ENCODE measurements at places on chromosomes 2 and 18.

DNA sequence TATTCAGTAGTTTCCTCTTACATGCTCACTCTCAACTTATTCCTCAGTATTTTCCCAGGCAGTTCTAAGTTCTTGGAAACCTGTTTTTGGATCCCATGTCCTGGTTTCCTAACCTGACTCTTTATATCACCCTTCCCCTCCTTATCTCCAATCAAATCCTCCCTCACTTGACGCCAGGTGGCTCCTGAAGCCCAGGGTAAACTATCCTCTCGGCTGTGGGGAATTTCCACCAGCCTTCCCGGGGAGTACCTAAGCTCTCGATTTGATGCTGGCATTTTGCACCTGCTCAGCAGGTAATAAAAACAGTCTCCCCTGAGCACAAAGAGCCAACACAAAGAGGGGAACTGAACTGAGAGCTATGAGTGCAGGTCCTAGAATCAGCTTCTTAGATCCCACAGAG is 538.0 kb downstream of the SLC4A3 start:
- DNase-seq, result no peak

DNA sequence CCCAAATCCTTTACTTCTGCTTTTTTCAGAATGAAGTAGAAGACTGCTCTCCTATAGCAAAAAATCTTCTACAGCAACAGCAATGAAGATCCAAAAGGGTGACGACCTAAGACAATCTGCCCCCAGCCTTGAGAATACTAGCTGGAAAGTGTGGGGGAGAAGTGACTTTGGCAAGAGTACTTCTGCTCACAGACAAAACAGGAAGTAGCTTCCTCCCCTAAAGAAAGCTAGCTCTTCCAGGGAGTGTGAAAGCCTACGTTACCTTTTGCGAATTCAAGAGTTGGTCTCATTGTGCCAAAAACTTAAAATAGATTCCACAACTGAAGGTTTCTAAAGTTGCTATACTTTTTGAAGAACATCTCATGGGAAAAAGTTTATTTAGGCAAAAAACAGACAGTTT is 1069.2 kb upstream of the CHAC2 start:
- DNase-seq, result no peak

GRCh38 chr18:70720607-70721006 is 431.8 kb downstream of the SOCS6 start:
- no peak for DNase-seq

DNA sequence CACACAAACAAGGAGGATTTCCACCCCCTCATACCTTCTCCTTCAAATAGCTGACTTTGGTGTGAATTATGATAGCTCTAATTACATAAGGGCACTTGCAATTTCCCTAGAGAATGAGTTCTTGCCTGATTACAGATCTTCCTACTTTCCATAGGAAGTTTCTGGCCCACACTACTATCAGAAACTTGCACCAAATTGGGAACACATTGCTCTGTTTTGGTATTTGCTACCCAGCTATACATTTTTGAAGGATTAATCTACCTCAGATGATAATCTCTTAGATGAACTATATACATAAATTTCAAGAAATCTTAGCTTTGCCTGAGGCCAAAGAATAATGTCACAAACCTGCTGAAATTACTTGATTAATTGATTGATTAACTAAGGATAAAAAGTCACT is 4.9 kb downstream of the DCC start:
- no peak for DNase-seq

DNA sequence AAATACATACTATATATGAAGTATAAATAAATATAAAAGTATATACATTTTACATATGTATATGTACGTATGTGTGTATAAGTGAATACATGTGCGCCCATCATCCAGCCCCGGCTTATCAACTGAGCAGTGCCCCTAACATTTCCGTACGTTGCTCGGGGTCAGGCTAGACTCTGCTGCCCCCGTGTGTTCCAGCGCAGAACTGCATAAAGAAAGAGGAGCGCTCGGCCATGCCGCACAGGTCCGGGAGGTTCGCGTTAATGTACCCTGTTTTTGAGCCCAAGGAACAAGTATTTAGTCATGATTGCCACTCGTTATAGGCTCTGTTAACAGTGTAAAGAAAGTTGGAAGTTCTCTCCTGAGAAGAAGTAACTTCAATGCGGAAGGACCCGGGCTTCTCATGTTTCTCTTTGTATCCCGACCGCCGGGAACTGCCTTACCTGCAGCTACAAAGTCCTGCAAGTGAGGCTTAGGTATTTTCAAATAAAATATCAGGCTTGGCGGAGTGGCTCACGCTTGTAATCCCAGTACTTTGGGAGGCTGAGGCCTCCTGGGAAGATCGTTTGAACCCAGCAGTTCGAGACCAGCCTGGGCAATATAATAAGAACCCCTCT is 55.7 kb downstream of the CD8B2 start:
- DNase-seq, result peak; percentile 39

DNA sequence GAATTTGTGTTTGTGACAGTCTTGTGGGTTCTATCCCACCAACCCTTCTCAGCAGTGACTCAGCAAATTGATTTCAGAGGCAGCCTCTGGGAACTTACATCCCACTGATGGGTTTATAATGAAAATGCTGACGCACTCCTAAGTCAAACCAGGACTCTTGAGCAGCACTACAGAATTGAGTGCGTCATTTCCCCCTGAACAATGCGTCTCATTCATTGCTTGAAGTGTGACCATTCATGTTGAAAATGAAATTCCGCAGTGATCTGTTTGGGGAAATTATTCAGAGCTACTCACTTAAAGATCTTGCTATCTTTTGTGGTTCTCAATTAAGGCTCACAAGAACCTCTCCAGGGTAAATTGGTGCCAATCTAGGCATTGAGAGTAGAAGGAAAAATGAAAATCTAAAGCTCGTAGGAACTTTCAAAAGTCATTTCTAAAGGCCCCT is 417.7 kb upstream of the SLC14A2 start:
- no peak for DNase-seq

GRCh38 chr18:72910045-72910444 is 42.3 kb upstream of the NETO1 start:
- DNase-seq, result no peak

- DNase-seq, result no peak
Observed at GRCh38 chr2:20397811-20398447, 47.3 kb upstream of the PUM2 start.

GRCh38 chr2:38099099-38100028 is 23.4 kb upstream of the CYP1B1 start:
- DNase-seq, result no peak

- DNase-seq, result peak; percentile 80
Observed at GRCh38 chr2:75100801-75101151, 98.5 kb downstream of the TACR1 start.

GRCh38 chr2:51720826-51721225 is 688.9 kb upstream of the NRXN1 start:
- DNase-seq, result no peak

DNA sequence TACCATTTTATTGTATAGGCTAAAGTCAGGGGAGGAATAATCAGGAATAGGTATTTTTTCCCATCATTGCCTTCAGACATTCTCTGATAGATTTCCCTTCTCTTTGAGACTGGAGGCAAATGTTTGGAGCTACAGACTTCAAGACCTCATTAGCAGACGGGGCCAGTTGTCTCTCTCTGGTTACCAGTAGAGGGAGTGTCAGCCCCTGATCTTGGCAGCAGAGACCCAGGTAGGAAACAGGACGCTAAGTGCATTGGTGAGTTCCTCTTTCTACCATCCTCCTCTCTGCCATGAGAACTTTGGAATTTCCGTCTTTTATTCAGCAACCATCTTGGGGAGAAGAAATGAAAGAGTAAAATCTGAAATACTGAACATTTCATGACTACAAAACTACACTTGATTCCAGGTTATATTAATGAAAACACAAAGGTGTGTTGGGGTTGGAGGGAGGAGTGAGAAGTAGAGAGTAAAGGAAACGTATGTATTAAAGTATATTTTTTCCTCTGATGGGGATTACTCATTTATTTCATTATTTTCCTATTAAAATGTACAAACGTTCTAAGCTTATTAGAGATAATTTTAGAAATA is 186.2 kb upstream of the GCFC2 start:
- DNase-seq, result no peak

DNA sequence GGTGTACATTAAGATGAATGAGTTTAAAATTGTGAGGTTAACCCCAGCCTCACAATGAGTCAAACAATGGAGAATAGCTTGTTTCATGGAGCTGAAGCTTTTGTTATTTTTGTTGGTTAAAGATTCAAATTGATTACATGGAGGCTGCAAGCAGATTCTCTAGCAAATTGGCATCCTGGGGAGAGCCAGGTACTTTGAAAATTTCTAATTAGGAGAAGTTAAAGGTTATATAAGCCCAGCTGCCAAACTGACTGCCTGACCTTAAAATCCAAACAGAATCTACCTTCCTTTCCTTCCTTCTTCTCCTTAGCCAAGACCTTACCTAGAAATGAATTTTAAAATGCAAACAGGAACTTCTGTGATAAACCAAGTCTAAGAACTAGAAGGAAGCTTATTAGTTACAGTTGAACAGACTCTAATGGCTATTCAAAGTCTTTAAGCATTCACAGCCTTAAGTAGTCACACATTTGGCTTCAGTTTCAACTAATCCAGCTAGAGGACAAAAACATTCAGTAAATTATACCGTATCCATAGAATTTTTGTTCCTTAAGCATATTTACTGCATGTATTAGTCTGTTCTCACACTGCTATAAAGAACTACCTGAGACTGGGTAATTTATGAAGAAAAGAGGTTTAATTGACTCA is 31.5 kb upstream of the PGAP1 start:
- no peak for DNase-seq

DNA sequence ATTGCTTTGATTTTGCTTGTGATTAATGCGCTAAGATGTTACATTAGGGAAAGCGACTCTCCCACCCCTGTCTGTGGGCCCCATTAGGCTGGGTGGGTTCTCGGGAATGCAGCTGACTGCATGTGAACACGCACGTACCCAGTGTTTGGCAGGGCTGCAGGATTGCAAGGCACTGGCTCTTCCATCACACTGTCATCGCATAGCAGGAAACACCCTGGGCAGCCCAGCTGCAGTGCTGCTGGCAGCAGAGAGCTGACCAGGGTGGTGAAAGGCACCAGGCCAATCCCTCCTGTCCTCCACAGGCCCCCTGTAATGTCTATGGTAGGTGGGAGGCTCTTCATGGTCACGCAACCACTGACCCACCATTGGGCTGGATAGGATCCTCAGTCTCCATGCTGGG is 34.4 kb upstream of the FZD7 start:
- peak; percentile 57 for DNase-seq

DNA sequence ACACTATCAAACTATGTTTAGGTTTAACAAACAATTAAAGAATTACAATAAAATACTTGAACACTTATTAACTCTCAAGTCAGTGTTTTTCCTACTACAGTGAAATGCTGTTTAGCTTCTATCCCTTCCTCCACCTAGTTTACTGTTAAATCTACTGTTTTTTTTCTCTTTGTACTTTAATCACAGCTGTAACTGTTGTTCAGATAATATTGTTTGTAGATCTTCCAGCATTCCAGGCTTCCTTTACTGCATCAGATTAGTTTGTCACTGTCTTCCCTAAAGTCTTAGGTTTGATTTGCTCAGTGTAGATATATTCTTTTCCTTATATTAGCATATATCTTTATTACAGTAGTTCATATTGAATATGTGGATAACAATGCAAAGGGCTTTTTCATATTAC is 22.5 kb downstream of the BIRC6 start:
- no peak for DNase-seq

DNA sequence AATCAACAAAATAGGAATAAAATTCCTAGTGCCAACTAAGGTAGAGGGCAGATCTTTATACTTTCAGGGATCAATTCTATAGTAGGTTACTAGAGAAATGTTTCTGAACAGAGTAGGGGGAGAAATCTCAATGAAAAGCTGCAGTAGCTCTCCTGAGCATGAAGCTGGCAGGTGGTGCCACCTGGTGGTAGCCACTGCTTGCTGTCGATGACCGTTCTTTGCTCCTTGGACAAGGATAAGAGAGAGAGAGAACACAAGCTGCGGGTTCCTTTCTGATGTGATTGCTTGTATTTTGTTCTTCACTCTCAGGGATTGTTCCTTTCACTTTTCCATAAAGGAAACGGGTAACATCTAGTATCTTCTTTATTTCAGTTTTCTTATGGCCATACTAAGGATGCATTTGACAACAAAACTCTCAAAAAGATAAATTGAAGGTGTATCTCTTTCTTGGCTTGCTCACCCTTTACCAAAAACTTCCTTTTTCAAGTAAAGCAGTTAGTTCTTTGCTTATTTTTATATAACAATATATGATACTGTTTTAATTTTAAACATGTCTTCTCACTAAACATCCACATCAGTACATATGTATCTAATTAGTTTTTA is 18.6 kb upstream of the MRPL19 start:
- peak; percentile 66 for DNase-seq

DNA sequence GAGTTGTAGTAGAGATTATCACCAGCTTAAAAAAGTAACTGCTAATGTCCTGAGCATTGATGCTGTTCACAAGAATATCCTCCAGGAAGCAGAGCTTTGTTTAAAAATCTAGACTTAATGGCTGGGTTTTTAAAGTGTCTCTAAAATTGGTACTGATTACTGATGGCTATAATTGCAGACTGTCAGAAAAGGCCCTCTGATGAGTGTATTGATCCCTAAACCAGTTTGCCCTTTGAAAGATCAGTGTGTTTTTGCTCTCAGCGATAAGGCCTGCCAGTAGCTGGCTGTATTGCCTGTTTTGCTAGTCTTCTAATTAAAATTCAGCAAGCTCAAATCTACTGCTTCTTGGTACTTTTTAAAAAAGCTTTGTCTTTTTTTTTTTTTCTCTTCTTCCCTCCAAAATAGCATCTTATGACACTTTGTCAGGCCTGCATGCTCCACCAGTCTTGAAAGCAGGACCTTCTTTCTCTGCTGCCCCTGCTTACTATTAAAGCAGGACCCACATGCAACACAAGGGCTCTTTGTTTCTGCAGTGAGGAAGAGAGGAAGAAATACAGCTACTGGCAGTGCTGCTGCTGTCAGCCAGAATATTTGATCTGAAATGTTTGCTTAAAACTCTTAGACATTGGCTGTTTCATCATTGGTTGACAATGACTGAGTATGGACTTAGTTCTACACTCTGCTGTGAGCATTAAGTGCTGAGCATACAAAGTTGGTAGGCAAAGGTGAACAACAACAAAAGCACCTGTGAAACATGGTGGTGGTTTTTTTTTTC is 1.8 kb downstream of the SEC11C start:
- DNase-seq, result no peak

GRCh38 chr2:150449856-150450255 is 37.6 kb downstream of the RND3 start:
- DNase-seq, result no peak

GRCh38 chr18:11034884-11035283 is 114.5 kb downstream of the PIEZO2 start:
- peak; percentile 33 for DNase-seq

- peak; percentile 15 for DNase-seq
Observed at GRCh38 chr2:42274863-42275262, 86.2 kb downstream of the COX7A2L start.

GRCh38 chr2:233865838-233866237 is 2.3 kb downstream of the MSL3B start:
- no peak for DNase-seq

- DNase-seq, result no peak
Observed at GRCh38 chr2:64401529-64401880, 52.5 kb upstream of the LGALSL start.

- no peak for DNase-seq
Observed at GRCh38 chr2:12282780-12283695, 433.7 kb upstream of the TRIB2 start.

- no peak for DNase-seq
Observed at GRCh38 chr18:63311118-63312018, 8.2 kb downstream of the BCL2 start.

All from fibroblast of lung (primary cell).